ENCODE measurements at places on chromosomes 7 and 10. TPM values are rescaled to one million over a fixed set of nuclear protein-coding genes. Genes with fewer than 3 reads are reported as not detected.
A peak's percentile ranks its signal among the peaks of the same experiment; 100 is the strongest.

DNA sequence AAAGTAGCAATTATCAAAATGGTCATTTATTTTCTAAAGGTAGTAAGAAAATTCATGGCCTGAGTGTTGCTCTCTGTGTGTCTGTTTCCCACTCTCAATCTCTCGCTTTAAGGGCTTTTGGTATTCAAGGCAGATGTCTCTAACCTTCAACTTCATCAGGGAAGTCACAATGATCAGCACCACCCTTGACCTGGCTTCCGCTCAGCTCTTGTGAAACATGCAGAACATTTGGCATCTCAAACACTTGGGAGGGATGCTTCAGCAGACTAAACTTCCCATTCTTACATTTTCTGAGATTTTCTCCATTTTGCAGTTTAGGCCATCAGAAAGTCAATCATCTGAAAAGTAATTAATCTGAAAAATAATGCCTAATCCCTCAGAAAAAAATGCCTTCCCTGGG is 129.8 kb downstream of the AOAH start:
- DNase-seq, result no peak

DNA sequence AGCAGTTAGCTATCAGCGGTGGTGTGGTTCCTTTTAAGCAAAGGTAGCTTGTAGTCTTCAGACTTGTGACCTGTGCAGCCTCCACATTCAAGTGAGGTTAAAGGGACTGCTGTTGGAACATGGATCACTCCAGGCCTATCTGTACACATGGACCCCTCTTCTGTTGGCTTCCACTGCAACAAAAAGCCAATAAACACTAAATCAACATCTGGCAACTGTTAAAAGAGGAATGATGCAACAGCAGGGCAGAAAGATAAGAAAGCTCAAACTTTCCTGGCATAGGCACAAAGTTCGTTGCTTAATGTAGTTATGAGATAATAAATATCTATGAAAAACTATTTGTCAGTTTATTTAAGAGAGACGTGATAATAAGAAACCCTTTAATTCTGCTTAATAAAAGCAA is 4.0 kb upstream of the MINPP1 start:
- no peak for DNase-seq

- DNase-seq, result no peak
Measured at GRCh38 chr7:69598487-69599285, 411 bp downstream of the AUTS2 start.

GRCh38 chr10:5976512-5977470 is 552 bp downstream of the IL15RA start:
- DNase-seq, result no peak

- DNase-seq, result peak; percentile 66
Measured at GRCh38 chr7:36638586-36639263, 85.6 kb downstream of the AOAH start.

DNA sequence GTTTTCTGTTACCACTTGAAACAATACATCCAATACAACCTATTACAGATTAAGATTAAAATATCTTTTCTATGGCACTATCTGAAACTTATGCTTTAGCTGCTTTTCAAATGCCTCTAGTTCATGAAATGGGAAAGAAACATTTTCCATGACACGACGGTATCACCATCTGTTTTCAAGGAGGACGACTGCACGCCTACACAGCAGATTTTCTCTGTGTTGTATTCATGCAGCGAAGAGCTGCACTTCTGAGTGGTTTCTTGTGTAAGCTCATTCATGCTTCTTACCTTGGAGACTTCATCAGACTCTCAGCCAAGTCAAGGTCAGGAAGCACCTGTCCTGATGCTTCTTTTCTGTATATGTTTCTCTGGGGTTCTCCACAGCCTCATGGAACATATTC is 179.2 kb downstream of the DYNC1I1 start:
- DNase-seq, result no peak

DNA sequence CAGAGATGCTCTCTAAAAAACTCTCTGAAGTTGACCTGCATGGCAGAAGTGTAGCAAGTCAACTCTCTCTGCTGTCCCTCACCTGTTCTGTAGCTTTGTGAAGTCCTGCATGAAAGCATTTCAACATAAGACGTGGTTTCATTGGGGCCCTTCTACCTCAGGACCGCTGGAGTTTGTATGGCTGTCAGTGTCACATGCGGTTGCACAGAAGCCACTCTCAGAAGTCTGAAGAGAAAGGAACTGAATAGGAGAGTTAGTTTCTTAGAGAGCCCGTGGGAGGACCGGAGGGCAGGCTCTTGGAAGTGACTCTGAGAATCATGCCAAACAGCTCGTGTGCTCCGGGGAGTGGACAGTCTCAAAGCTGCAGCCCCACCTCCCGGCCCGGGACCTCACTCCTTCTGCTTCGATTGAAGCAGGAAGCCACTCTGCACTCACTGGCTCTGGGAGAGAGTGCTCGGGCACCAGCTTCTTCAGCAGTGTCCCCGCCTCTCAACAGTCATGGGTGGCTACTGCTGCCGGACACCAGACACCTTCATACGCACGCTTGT is 486.7 kb downstream of the SDK1 start:
- no peak for DNase-seq

DNA sequence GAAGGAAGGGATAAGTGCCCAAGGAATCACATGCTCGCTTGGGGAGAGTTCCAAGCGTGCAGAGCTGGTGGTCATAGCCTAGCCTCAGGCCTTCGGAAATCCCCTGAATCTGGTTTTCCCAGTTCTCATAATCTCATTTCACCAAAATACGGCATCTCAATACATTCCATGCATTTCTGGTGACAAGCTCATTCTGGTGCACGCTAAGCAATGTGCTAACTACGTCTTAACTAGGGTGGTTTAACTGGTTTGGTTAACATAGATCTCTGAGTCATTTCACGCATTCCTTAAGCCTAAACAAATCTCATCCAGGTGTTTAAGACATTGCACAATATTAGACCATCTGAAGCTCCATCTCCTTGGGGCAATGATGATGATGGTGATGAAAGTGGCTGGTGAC is 72.9 kb upstream of the STEAP1B start:
- DNase-seq, result no peak

GRCh38 chr10:12062754-12063482 is 5.8 kb upstream of the DHTKD1 start:
- no peak for DNase-seq

GRCh38 chr7:6169805-6170520 is 102.5 kb downstream of the CYTH3 start:
- no peak for DNase-seq

GRCh38 chr10:94407668-94408067 is 5.3 kb downstream of the TBC1D12 start:
- no peak for DNase-seq

DNA sequence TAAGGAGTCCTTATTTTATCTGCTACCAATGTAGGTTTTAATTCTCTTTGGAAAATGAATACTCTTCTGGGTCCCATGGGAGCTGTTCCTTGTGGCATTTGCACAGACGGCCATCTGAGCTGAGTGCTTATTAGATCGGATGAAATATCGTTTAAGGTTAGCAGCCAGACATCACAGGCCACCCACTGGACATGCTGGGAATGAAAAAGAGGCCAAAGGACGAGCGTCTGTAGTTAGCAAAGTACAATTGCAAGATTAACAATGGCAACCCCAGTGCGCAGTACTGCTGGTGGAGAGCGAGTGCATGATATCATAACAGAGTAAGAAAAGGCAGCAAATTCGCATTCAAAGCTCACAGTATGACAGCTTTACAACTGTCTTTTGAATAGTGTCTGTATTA is 28.3 kb upstream of the CREB5 start:
- DNase-seq, result no peak

GRCh38 chr10:91602868-91603568 is 29.9 kb downstream of the PPP1R3C start:
- DNase-seq, result no peak

GRCh38 chr7:144500225-144500624 is 96.7 kb upstream of the NOBOX start:
- DNase-seq, result no peak

GRCh38 chr7:38727184-38727940 is 96.2 kb upstream of the AMPH start:
- DNase-seq, result no peak

DNA sequence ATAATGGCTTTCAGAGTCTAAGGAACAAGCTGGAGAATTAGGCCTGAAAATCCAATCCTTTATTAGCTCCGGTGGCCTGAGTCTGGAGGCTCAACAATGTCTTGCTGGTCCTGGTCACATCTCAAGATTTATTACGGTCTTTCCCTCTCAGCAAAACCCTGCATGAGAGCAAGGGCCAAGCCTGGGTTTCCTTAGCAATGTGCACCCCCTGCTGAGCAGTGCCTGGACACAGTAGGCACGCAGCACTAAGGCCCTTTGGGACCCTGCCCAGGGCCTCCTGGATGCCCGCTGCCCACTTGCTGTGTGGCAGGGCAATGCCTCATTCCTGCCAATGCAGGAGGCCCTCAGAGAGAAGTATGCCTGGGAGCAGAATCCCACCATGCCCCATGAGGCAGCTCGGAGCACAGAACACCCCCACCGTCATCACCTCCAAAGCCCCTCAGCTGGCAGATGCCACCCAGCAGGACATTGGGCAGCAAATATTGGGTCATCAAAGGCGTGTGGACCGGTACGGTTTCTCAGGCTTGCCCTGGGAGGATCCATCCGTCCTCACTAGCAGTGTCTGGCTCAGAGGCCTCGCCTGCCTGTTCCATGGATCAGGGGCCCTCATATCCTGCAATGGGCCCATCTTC is 156.4 kb downstream of the OAT start:
- no peak for DNase-seq

GRCh38 chr10:104935656-104936055 is 294.6 kb downstream of the SORCS3 start:
- peak; percentile 72 for DNase-seq

DNA sequence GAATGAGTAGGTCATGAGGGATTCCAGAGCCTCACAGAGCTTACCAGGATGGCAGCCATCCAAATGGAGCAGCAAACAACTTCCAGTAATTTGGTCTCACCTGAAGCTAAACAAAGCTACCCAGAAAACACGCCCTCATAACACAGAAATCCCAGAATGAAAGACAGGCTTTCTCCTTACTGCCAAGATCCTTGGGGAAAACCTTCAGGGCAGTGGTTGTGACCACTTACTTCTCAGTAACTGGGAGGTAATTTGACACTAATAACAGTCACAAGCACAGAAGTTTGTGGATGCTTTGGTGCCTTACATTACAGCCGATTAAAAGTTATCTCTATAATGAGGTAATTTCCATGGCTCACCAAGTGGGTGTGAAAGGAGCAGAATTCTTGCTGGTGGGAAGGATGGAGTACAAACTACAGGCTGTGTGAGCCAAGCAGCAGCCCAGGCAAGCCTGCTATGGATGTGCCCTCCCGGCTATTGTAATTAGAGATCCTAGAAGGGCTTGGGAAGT is 10.4 kb downstream of the WDR91 start:
- no peak for DNase-seq

GRCh38 chr7:28245123-28245878 is 64.7 kb upstream of the JAZF1 start:
- DNase-seq, result no peak

DNA sequence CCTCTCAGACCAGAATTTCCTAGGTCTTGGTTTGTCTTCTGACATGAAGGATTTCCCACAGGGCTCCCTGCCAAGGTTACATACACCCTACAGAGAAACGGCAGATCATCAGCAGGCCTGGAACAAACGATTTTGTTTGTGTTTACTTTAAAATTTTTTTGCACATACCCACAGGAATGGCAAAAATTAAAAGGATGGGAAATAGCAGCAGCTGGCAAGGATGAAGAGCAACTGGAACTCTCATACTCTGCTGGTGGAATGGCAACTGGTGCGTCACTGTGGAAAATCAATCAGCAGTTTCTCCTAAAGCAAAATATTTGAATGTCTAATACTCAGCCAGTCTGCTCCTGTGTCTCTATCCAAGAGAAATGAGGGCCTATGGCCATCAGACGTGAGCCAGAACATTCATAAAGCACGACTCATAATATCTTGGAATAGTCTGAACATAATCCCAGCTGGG is 6.5 kb downstream of the BAIAP2L1 start:
- DNase-seq, result no peak

DNA sequence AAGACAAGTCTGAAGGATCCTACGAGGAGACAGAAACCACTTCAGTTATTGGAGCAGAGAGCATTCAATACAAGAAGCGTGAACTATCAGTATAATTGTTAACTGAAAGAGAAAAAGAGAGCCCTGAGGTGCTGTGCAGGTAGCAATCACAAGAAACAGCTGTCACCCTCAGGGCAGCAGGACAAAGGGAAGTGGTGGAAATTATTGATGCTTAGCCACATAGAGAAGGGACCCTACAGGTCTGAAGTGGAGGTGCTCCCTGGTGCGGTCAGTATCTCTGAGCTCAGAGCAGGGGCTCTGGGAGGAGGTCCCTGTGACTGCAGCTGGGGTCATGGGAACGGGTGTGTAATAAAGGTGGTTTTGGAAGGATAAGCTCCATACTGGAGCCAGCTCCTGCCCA is 97.8 kb upstream of the KLF6 start:
- no peak for DNase-seq

GRCh38 chr7:153524070-153524601 is 528.1 kb upstream of the DPP6 start:
- no peak for DNase-seq

- DNase-seq, result no peak
Measured at GRCh38 chr10:61987951-61988379, 86.5 kb downstream of the ARID5B start.

GRCh38 chr7:26180792-26181198 is 19.8 kb downstream of the HNRNPA2B1 start:
- DNase-seq, result no peak

GRCh38 chr10:115023715-115024114 is 69.5 kb upstream of the ATRNL1 start:
- no peak for DNase-seq

DNA sequence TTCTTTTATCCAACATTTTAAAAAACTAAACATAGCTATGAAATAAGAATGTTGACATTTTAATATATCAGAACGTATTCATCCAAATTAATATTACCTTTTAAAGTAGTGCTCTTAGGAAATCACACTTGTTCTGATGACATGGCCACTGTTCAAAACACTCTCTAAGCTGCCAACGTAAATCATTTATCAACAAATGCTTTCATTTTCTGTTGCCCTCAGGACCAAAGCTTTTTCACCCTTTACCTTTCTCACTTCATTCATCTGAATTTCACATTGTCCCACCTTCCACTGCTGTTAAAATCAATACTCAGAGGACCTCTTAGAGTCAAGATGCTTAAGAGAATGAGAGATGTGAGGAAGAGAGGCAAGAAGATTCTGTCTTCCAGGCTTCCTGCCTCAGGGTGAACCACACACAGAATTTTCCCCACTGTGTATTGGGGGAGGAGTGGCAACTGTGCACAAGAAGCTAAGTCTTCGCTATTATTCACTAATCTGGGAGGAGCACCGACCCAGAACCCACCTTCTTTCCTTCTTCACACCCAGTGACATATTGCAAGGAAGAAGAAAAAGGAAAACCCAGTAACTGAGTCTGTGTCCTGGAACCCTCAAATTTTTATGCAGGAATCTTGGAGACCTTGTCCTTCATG is 21.0 kb downstream of the HIBADH start:
- DNase-seq, result no peak

GRCh38 chr10:3960496-3960895 is 175.5 kb upstream of the KLF6 start:
- DNase-seq, result no peak

The CHCHD2 gene
- total RNA-seq, result 155 TPM

The ENTPD1 gene
- total RNA-seq, result 1.6 TPM

The MORN4 gene
- 3.1 TPM for total RNA-seq

The FKBP6 gene
- not detected for total RNA-seq

The COL13A1 gene
- not detected for total RNA-seq

The OLAH gene
- not detected for total RNA-seq

The GPR15LG gene
- total RNA-seq, result not detected

The TBX20 gene
- total RNA-seq, result not detected

The SLC26A3 gene
- total RNA-seq, result not detected

The EFCAB10 gene
- total RNA-seq, result not detected

The EVX1 gene
- total RNA-seq, result not detected
